ENCODE measurements at places on chromosomes 7 and 10. TPM values are rescaled to one million over a fixed set of nuclear protein-coding genes. Genes with fewer than 3 reads are reported as not detected.
A peak's percentile ranks its signal among the peaks of the same experiment; 100 is the strongest.

Gene OPALIN
- not detected for total RNA-seq

- no peak for DNase-seq
Observed at GRCh38 chr10:75911426-75911825, 480.0 kb downstream of the LRMDA start.

DNA sequence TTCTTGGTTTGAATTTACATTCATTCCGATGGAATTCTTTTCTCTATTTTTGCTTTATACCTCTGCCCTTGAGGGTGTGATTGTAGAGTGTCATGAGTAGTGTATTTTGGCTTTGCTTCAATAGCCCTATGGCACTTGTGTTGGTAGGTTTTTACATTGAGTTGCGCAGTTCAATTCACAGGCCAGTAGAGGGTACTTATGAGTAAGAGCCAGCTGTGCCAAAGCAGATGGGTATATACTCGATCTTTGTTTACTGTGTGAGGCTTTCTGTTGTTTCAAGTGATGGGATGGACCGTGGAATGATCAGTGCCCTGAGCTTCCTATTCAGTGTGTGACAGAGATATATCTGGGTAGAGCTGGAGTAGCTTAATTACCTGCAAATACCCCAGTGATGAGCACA is 4.3 kb upstream of the AKR1C3 start:
- DNase-seq = peak; percentile 89

Gene NOC3L
- total RNA-seq = 24.9 TPM
